Activated naive CD8-positive, alpha-beta T cell treated with anti-CD3 and anti-CD28 coated beads, Interleukin-2, amount 10 ng/mL, durations not matched to agents 7 days and 5 days (primary cell): ENCODE measurements at places on chromosomes 16 and 17. TPM values are rescaled to one million over a fixed set of nuclear protein-coding genes. Genes with fewer than 3 reads are reported as not detected.

The NPTX1 gene
- 2.8 TPM for total RNA-seq

The CDIP1 gene
- 42.1 TPM for total RNA-seq

DNA sequence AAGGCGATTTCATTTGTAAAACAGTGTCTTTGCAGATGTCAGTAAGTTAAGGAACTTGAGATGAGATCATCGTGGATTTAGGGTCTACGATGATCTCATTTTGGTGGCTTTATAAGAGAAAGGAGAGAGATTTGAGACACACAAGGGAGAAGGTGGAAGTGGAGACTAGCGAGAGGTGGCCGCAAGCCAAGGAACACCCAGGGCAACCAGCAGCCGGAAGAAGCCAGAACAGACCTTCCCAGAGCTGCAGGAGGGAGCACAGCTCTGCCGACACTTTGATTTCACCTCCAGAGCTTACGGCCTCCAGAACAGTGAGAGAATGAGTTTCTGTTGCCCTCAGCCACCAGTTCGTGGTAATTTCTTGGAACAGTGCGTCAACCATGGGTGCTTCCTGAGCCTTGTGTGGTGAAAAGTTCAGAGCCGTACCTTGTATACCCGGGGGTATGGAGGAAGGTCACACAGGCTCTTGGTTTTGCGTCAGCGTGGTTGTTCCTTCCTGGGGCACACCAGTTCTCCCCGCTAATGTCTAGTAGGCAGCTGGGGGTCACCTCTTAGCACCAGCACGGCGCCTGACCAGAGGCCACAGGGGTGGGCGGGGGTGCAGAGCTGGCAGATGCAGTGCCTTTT, 12.9 kb upstream of the SEC14L1 start:
- DNase-seq, result peak; percentile 73

DNA sequence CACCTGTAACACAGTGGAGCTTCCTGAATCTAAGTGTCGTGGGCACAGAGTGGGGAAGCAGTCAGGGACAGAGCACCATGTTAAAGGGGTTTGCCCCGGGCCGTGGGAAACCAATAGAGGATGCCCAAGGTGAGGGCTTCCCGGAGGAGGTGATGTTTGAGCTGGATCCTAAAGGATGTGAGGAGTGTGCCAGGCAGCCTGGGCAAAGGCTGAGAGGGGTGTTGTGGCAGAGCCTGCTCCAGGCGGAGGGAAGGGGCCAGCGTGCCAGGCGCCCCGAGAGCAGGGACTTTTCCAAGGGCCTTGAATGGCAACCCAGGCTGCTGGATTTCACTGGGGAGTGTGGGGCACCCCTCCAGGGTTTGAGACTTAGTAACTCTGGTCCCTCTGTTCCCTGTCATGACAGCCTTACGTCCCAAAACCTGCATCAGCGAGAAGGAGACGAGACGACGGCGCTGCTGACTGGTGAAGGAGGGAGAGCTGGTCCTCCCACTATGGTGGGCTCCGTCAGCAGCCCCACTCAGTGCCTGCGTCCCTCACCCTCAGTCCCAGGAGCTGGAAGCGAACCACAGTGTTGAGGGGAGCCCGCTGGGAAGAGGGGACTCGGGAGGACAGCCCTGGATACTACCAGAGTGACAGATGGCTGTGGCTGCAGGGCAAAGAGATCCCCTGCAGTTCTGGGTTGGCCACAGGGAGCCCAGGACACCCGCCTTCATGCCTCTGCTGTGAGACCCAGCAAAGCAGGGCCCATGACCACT, 228.4 kb downstream of the KATNIP start:
- DNase-seq, result no peak

DNA sequence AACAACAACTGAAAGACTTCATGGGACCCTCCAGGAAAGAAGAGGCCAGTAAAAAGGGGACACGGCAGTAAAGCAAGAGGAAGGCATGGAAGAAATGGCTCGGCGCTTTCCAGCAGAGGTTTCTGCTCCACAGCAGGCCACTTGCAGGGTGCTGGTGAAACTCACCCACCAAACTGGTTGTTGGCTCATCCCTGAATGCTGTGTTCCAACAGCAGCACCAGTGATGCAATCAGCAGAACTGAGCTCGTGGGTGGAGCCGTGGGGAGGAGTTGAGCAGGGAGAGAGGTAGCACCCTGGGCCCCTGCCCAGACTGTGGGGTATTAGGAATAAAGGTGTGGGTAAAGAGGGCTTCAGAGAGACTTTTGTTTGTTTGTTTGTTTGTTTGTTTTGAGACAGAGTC, 62.8 kb upstream of the ADCY9 start:
- no peak for DNase-seq

- DNase-seq, result peak; percentile 73
Measured at GRCh38 chr17:28547623-28548416, 4.6 kb downstream of the UNC119 start.

- peak; percentile 65 for DNase-seq
Measured at GRCh38 chr16:67967958-67968399, 458 bp downstream of the SLC12A4 start.

GRCh38 chr16:58421529-58421928, 29.3 kb downstream of the GINS3 start:
- DNase-seq, result no peak

DNA sequence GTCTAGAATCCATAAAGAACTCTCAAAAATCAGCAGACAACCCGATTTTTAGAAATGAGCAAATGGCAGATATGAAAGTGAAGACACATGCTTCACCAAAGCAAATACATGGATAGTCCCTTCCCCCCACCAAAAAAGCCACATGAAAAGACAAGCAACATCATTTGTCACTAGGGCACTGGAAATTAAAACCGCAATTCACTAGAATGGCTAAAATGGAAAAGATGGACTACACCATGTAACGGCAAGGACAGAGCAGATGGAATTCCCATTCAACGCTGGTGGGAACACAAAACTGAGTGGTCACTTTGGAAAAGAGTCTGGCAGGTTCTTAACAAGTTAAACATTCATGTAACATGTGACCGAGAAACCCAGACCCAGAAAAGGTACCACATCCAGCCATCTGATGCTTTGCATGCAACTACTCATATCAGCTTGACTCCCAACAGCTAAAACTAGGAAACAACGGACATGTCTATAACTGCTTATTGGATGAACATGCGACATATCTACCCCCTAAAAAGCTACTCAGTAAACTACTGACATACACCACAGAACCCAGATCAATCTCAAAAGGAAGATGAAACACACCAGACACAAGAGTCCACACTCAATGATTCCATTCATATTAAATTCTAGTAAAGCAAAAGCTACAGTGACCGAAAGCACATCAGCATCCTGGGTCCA, 132.6 kb downstream of the ZNF778 start:
- DNase-seq, result no peak
